ENCODE measurements at places on chromosomes 7 and 10. TPM values are rescaled to one million over a fixed set of nuclear protein-coding genes. Genes with fewer than 3 reads are reported as not detected.

The FOXI2 gene
- total RNA-seq = 1.1 TPM

The ASAH2B gene
- 11.7 TPM for total RNA-seq

The RTKN2 gene
- total RNA-seq = 25.4 TPM

The SLC39A12 gene
- not detected for total RNA-seq

The KRIT1 gene
- total RNA-seq = 59.8 TPM

The CABCOCO1 gene
- total RNA-seq = not detected

GRCh38 chr10:102102421-102102820 lies 17.7 kb downstream of the LDB1 start:
- no peaks in the 10 kb centered on the region for H3K27me3 ChIP-seq
- no peak overlapping the region for H3K4me3 ChIP-seq
- no peak overlapping the region for H3K27ac ChIP-seq
- no peaks in the 10 kb centered on the region for H3K4me1 ChIP-seq

DNA sequence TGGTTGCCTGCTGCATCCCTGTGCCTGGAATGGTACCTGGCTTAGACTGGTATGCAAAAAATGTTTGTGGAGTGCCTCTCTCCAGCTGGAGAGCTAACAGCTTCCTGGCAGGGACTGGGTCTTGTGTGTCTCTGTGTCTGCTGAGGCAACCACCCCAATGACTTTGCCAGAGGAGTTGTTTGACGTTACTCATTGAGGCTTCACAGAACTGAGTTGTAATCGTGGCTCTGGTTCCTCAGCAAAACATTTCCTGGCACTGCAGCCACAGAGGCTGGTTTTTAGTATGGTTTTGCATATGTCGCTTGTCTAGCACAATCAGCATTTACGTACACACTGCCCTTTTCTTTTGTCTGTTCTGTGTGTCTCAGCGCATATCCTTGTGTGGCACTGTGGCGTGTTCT lies 7.5 kb downstream of the ZNF282 start:
- H3K27me3 ChIP-seq = no peaks in the 10 kb centered on the region
- H3K4me1 ChIP-seq = 0 out of 2 replicates have a peak, but pooled peaks cover 5% of the 10 kb centered on the region
- no peak for DNase-seq
- H3K36me3 ChIP-seq = peaks cover 61% of the 10 kb centered on the region
- no peak overlapping the region for H3K4me3 ChIP-seq

DNA sequence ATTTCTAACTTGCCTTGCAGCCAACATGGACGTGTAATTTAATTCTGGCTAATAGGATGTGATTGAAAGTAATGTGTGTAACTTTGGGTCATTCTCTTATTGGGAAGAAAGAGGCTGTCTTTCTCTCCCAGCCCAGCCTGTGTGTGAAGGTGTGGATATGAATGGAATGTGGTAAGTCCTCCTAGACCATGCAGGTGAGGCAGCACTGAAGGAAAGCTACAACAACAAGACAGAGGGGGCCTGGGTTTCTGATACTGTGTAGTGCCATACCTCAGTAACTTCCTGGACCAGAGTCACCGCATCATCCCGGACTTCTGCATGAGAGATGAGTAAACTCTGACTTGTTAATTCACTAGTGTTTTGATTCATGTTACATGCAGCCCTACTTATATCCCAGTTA lies 237.0 kb downstream of the EXOC4 start:
- no peaks in the 10 kb centered on the region for H3K27me3 ChIP-seq
- DNase-seq = peak; percentile 24
- H3K4me1 ChIP-seq = no peaks in the 10 kb centered on the region

- peaks cover 8% of the 10 kb centered on the region for H3K4me1 ChIP-seq
- H3K4me3 ChIP-seq = no peak overlapping the region
- no peaks in the 10 kb centered on the region for H3K36me3 ChIP-seq
- no peak for DNase-seq
- no peak overlapping the region for H3K27ac ChIP-seq
These were observed 10.3 kb upstream of the ZNF273 start for GRCh38 chr7:64892666-64893309.

GRCh38 chr7:105017657-105018365 lies 3.8 kb downstream of the KMT2E start:
- H3K36me3 ChIP-seq = no peaks in the 10 kb centered on the region
- no peaks in the 10 kb centered on the region for H3K27me3 ChIP-seq
- H3K4me1 ChIP-seq = peaks cover 35% of the 10 kb centered on the region
- no peak overlapping the region for H3K27ac ChIP-seq
- DNase-seq = no peak
- H3K4me3 ChIP-seq = peak overlapping the region; percentile 4

GRCh38 chr7:17022920-17023319 lies 141.1 kb upstream of the AGR3 start:
- no peaks in the 10 kb centered on the region for H3K4me1 ChIP-seq
- H3K4me3 ChIP-seq = no peak overlapping the region
- no peaks in the 10 kb centered on the region for H3K27me3 ChIP-seq
- no peak overlapping the region for H3K27ac ChIP-seq

- DNase-seq = no peak
- no peak overlapping the region for H3K27ac ChIP-seq
- H3K27me3 ChIP-seq = no peaks in the 10 kb centered on the region
- no peaks in the 10 kb centered on the region for H3K36me3 ChIP-seq
- no peak overlapping the region for H3K4me3 ChIP-seq
- H3K4me1 ChIP-seq = 0 out of 2 replicates have a peak, but pooled peaks cover 5% of the 10 kb centered on the region
These were observed 84.1 kb downstream of the CPXM2 start for GRCh38 chr10:123807444-123808035.

DNA sequence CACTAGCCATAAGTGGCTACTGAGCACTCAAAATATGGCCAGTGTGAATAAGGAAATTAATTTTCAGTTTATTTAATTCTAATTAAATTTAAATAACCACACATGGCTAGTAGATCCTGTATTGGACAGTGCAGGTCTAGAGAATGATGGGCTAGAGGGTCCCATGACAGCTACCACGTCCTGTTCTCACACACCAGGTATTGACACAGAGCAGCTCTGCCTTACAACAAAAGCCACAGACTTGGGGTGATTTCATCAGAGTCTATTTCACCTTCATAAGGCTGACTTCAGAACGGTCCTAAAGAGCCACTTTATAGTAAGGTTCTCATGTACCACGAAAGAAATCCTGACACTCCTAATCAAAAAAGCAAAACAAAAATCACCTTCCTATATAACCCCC lies 111.3 kb downstream of the UBE2H start:
- H3K4me1 ChIP-seq = peaks cover 60% of the 10 kb centered on the region
- DNase-seq = no peak

- DNase-seq = no peak
- H3K36me3 ChIP-seq = no peaks in the 10 kb centered on the region
- no peak overlapping the region for H3K4me3 ChIP-seq
- peaks cover 8% of the 10 kb centered on the region for H3K4me1 ChIP-seq
These were observed 70.4 kb upstream of the ATRNL1 start for GRCh38 chr10:115022733-115023132.

- no peak for DNase-seq
- H3K27me3 ChIP-seq = no peaks in the 10 kb centered on the region
These were observed 29.5 kb downstream of the TACC2 start for GRCh38 chr10:122018491-122018890.

DNA sequence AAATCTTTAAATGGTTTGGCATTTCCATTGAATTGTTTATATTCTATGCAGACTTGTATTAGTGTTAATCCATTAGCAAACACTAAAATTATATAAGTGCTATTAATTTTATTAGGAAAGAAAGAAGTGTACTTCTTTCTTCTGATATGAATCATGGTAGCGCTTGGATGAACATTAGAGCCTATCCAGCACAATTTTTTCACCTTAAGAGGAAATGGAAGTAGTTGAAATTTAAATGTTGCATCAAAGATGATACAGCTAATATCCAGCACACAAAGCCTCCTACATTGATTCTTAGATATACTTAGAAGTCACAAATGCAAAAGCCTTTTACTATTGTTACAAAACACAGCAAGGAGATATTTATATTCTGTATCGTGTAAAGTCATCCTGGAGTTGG lies 174.5 kb downstream of the AHR start:
- H3K36me3 ChIP-seq = no peaks in the 10 kb centered on the region
- H3K27ac ChIP-seq = no peak overlapping the region
- DNase-seq = no peak
- no peak overlapping the region for H3K4me3 ChIP-seq

GRCh38 chr10:83680470-83680891 lies 458.8 kb upstream of the GHITM start:
- H3K27me3 ChIP-seq = no peaks in the 10 kb centered on the region
- no peak overlapping the region for H3K4me3 ChIP-seq
- H3K4me1 ChIP-seq = no peaks in the 10 kb centered on the region
- no peak overlapping the region for H3K27ac ChIP-seq
- no peaks in the 10 kb centered on the region for H3K36me3 ChIP-seq
